Activated CD8-positive, alpha-beta T cell treated with anti-CD3 and anti-CD28 coated beads for 36 hours (primary cell): ENCODE measurements at places on chromosomes 1 and 21. TPM values are rescaled to one million over a fixed set of nuclear protein-coding genes. Genes with fewer than 3 reads are reported as not detected.

DNA sequence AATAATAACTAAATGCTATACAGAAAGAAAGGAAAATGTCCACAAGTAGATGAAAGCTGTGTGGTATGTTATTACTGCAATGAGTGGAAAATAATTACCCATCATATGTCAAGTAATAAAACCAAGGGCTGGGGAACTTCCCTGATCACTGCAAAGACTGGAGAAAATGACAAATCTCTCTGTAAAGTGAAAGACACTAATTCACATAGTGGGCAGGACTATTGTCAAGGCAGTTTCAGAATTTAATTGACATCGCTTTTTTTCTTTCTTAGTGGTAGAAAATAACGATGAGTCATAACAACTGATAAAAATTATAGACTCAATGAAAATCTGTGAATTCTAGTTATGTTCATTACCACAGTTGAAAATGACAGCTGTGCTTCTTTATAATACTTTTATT lies 153.7 kb upstream of the ST6GALNAC5 start:
- DNase-seq: peak; percentile 17

The PSRC1 gene
- 12.9 TPM for total RNA-seq

GRCh38 chr1:64823691-64824476 lies 79.0 kb downstream of the RAVER2 start:
- DNase-seq: peak; percentile 81

DNA sequence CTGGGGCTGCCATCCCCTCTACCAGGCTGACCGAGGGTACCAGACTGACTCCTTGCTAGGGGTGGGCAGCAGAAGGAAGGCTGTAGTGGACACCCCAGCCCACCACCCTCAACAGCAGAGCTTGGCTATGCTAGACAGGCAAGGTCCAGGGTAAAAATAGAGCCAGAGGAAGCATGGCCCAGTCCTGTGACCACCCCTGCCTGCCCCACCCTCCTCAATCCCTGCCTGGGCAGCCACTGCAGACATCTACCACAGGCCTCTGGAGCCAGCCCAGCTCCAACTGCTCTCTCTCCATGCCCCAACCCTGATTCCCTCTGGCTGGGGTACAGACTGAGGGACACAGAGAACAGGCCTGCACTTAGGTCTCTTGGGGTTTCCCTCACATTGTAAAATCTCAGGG lies 1.7 kb downstream of the S100A1 start:
- DNase-seq: no peak

The GATAD2B gene
- total RNA-seq: 59.5 TPM
